CD8-positive, alpha-beta memory T cell (primary cell): ENCODE measurements at places on chromosomes 11 and 22. TPM values are rescaled to one million over a fixed set of nuclear protein-coding genes. Genes with fewer than 3 reads are reported as not detected.

Gene SVIP
- polyA plus RNA-seq: 43.2 TPM

Gene TRIM51
- not detected for polyA plus RNA-seq

Gene CASP5
- polyA plus RNA-seq: not detected

Gene MUC5AC
- not detected for polyA plus RNA-seq

Gene CHRM4
- 0.63 TPM for polyA plus RNA-seq

Gene OR8G5
- polyA plus RNA-seq: not detected

Gene GGTLC2
- not detected for polyA plus RNA-seq

Gene GAL3ST3
- polyA plus RNA-seq: not detected

Gene SLC37A2
- polyA plus RNA-seq: 0.33 TPM

Gene ELF5
- polyA plus RNA-seq: not detected

Gene MTA2
- polyA plus RNA-seq: 37.4 TPM

Gene TMEM191C
- 2.2 TPM for polyA plus RNA-seq

Gene NAALADL1
- 17.0 TPM for polyA plus RNA-seq

Gene ME3
- not detected for polyA plus RNA-seq

Gene OR52N4
- polyA plus RNA-seq: 0.71 TPM

Gene DUSP8
- polyA plus RNA-seq: 0.75 TPM

Gene JOSD1
- 9.3 TPM for polyA plus RNA-seq

Gene PHOX2A
- polyA plus RNA-seq: not detected

Gene SCARF2
- polyA plus RNA-seq: 1.5 TPM

Gene ACR
- polyA plus RNA-seq: not detected

Gene CCDC73
- polyA plus RNA-seq: not detected

Gene SMIM35
- 2.4 TPM for polyA plus RNA-seq
